ENCODE measurements at places on chromosomes 16 and 17.

- peak; percentile 15 for DNase-seq
Measured at GRCh38 chr16:19419698-19420075, 2.0 kb downstream of the TMC5 start.

- DNase-seq: no peak
Measured at GRCh38 chr16:88475037-88475436, 22.0 kb downstream of the ZFPM1 start.

GRCh38 chr17:67635681-67636080 lies 82.1 kb upstream of the NOL11 start:
- no peak for DNase-seq

DNA sequence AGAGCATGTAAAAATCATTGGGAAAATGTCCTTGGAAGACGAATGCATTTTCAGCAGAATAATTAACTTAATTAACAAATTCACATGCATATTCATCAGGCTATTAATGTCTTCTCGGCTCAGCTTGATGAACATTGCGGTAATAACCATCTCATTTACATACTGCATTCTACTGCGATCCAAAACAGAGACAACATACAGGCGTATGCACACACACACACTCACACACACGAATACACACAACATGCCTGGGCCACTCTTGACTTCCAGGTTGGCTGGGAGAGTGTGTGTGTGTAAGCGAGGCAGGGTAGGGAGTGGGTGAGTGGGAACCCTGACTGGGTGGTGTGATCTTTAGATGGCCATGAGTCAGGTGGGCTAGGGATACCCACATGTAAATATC lies 44.7 kb downstream of the NEUROD2 start:
- DNase-seq: no peak

- DNase-seq: no peak
Measured at GRCh38 chr16:46811682-46812081, 19.3 kb downstream of the C16orf87 start.

DNA sequence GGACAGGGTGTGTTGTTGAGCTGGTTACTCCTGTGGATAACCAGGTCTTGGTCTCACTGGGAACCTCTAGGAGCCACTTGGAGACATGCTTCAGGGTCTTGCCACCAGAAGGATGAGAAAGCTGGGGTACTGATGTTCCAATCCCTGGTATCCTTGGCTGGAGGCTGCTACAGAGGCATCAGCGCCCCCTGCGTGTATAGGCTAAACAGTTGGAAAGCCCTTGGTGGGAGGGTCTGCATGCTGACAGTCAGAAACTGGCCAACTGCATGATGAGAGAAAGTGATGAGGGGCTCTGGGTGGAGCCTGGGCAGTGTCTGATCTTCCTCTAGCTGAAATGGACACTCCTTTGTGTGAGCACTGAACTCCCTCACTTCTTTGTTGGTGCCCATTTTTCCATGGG lies 536.9 kb downstream of the XYLT1 start:
- no peak for DNase-seq

GRCh38 chr16:4617880-4618279 lies 3.2 kb upstream of the UBALD1 start:
- no peak for DNase-seq

- peak; percentile 64 for DNase-seq
Measured at GRCh38 chr16:48426244-48427141, 41.3 kb upstream of the SIAH1 start.

DNA sequence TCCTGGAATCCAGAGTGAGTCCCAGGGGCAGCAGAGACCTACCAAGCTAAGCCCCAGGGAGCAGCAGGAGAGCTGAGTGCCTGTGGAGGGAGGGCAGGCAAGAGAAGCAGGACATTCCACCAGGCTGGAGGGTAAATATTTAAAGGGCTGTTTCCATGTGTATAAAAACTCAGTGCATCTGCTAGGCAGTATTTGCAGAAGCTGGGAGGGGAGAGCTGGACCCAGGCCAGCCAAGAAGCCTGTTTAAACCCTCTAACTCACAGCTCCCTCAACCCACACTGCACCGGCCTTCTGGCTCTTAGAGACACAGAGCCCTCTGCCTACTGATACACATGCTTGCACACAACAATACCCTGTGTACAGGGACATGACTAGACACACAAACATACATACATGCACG lies 22.5 kb upstream of the TMEM132E start:
- no peak for DNase-seq

GRCh38 chr17:5931616-5932015 lies 138.6 kb upstream of the WSCD1 start:
- DNase-seq: no peak

DNA sequence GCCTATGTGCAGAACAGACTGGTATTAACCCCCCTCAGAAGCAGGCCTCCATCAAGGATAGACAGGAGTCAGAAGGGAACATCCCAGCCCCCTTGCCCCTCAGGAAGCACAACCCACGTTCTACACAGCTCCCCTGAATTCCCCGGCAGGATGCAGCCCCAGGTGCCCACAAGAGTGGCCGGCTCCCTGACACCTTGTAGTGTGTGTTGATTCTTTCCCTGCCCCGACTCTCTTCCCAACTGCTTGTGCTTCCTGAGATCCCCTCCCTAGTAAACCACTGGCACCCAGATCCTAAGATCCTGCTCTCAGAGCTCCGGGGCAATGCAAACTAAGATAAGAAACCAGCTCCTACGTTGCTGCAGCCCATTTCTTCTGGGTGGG lies 34.8 kb upstream of the LITAF start:
- no peak for DNase-seq

GRCh38 chr17:3739422-3740124 lies 15.9 kb downstream of the HASPIN start:
- DNase-seq: no peak

DNA sequence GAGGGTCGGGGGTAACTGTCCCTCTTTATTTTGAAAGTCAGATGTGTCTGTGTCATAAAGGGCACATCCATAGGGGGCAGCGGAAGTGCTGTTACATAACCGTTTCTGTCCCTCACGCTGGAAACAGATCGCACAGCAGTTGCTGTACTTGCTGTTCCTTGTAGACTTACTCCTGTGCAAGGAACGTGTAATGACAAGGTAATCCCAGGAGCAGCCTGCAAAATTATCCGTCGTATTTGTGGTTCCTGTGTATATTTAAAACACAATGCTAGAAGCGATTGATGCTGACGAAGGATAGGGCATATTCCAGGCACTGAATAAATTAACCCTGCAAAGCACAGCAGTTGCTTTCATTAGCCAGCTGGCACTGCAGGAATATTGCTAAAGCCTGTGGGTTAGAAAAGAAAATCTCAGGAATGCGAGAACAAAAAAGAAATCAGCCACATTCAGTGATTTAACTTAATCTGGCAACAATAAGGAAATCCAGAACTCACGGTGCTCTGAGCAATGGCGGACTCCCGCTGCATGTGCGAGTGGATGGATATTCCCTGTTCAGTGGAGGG lies 76.2 kb downstream of the SPECC1 start:
- peak; percentile 8 for DNase-seq

DNA sequence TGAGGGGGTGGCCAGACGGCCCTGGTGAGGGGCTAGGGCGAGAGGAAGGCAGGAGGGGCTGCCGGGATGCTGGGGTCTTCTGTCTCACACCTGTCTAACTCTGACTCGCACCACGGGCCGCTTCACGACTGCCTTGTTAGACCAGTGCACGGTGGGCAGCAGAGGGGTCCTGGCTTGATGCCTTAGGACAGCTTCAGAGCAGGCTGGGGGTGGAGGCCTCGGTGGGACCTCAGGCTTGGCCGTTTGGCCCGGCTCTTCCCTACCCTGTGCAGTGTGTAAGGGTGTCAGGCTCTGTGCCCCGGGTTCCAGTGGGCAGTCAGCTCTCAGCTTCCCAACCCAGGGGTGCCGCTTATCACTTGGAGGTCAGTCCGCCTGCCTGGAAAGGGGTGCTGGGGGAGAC lies 100.7 kb downstream of the OR1D5 start:
- DNase-seq: no peak

DNA sequence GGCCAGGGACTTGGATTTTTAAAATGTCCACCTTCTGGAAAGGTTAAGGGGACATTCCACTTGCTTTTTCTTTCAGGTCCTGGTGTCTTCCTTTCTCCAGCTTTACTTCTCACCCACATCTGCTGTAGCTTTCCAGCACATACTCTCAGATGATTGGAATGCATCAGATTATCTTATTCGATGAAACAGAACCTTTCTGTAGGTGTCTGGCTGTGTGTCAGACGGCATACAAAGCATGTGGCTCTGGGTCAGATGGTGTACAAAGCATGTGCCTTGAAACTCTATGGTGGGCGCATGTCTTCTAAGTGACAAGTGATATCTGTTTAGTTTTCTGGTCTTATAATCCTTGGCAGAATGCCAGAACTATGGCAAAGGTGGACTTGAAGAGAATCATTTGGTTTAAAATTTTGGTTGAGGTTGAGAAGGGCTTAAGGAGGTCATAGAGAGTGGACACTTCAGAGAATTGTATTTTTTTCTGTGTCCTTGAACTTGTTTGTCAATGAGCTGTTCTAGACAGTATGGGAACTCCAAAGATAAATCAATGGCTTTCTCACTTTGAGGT lies 125.3 kb downstream of the FTO start:
- peak; percentile 67 for DNase-seq

GRCh38 chr17:59355702-59356325 lies 24.4 kb downstream of the YPEL2 start:
- DNase-seq: no peak

DNA sequence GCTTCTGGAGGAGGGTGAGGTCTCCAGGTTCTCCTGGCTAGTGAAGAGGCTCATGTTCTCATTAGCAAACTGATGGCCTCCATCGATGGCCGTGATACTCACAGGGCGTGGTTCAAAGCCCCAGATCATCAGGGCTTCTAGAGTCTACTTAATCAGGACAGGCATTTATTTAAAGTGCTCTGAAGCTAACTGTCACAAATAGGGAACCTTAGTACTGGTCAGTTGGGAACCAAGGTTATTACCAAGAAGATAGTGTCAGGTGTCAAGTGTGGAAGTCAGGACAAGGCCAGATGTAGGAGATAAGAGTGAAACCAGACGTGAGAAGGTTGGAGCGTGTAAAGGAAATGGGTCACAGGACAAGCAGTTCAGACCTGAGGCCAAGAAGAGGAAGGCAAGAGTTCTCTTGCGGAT lies 56.9 kb downstream of the PIGL start:
- DNase-seq: no peak

GRCh38 chr17:27390540-27390939 lies 65.7 kb upstream of the KSR1 start:
- no peak for DNase-seq

DNA sequence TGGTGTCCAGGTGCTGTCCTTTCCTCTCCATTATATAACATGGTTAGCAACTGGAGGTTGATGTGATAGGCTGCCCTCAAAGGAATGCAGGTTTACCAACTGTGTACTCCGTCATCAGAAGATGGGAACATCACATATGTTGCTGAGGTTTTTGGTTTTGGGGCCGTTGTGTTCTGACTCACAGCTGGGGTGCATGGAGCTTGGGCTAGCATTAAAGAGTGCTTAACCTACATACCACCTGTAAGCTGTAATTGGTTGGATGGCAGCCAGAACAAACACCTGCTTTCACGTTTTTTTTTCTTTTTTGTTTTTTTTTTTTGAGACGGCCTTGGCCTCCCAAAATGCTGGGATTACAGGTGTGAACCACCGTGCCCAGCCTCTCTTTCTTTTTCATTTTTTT lies 20.9 kb downstream of the TMEM11 start:
- DNase-seq: no peak

DNA sequence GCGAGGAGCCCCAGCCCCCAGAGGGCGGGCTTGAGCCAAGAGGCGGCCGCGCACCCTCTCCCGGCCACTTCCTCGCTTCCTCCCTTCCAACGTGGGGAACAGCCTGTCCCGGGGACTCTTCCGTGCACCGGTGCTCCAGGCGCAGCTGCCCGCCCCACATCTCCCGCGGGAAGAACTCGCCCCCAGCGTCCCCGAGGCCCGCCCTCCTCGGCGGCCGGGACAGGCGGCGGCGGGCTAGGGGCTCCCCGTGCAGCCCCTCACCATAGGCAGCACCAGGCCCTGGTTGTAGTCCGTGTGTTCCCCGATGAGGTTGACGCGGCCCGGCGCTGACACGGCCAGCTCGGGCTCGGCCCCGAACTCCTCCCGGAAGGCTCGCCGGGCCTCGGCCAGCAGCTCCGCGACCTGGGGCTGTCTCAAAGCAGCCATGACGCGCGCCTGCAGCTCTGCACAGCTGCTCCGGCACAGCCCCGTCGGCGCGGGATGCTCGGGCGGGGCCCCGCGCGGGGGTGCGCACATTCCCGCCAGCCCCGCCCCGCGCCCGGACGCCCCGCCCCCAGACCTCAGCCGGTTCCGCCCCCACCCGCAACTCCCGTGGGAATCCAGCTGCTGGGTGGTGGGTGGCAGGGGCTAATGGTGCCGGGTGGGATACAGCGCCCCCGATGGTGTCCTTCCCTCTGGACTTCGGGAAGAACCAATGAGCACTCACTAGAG lies at the start of gene GALK1:
Gene GALK1 (minus strand): TSS at position 482 of the 711 bp plus-strand sequence. CDS start 56 bp downstream, at position 426.
- peak; percentile 69 for DNase-seq

GRCh38 chr16:27824006-27824405 lies 239.5 kb downstream of the GSG1L start:
- no peak for DNase-seq

DNA sequence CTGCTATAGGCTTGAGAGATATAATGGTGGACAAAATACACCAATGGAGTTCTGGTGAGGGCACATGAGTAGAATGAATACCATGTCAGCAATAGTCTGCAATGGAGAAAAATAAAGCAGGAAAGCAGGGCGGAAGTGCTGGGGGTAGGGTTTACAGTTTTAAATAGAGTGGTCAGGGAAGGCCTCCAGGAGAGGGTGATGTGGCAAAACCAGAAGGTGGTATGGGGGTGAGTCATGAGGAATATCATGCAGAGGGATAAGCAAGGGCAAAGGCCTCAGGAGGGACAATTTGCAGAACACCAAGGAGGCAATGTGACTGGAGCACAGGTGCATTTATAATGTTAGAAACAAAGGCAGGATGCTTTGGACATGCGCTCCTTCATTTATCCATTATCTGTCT lies 102.0 kb downstream of the ITFG1 start:
- DNase-seq: peak; percentile 23

DNA sequence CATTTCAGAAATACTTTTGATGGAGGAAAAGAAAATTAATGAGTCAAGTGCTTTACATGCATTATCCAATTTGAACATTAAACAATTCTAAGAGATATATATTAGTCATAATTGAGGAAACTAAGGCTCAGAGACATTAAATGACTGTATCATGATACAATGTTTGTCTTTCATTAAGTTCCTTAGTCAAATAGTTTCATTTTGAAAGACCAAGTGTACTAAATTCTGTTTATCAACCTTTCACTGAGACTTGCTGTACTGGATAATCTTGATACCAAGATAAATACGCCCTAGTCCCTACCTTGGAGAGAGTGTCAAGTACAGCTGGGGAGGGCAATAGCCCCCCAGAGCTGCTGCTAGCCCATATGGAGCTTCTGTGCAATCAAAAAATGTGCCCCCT lies 24.2 kb downstream of the TOM1L2 start:
- peak; percentile 46 for DNase-seq

GRCh38 chr17:6430769-6431168 lies 4.2 kb downstream of the AIPL1 start:
- DNase-seq: no peak

GRCh38 chr16:78431004-78431670 lies 331.7 kb downstream of the WWOX start:
- no peak for DNase-seq
